ENCODE measurements at places on chromosomes 16 and 17.

GRCh38 chr17:82697808-82698064 is 762 bp downstream of the RAB40B start:
- DNase-seq = no peak

- no peak for DNase-seq
Measured at GRCh38 chr17:61129267-61130254, 270.1 kb upstream of the TBX2 start.

DNA sequence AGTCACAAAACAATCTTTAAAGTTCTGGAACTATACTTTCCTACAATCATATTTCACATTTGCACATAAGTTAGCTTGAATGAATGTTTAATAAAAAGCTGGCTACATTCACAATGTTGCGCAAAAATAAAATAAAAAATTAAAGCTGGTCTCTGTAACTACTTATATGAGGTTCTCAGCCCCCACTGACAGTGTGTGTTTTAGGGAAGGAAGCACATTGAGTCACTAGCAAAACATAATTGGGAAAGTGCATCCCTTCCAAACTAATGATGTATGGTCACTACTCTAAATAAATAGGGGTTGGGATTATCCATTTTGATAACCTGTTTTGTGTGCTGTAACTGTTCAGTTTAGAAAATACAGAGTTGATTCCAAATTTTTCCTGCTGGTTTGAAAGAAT is 251.9 kb downstream of the IRX3 start:
- no peak for DNase-seq

GRCh38 chr16:75307506-75307905 is 56.1 kb upstream of the BCAR1 start:
- DNase-seq = no peak

GRCh38 chr17:48993951-48994350 is 3.2 kb upstream of the IGF2BP1 start:
- DNase-seq = no peak

GRCh38 chr17:10125531-10126275 is 72.7 kb downstream of the GAS7 start:
- DNase-seq = no peak

DNA sequence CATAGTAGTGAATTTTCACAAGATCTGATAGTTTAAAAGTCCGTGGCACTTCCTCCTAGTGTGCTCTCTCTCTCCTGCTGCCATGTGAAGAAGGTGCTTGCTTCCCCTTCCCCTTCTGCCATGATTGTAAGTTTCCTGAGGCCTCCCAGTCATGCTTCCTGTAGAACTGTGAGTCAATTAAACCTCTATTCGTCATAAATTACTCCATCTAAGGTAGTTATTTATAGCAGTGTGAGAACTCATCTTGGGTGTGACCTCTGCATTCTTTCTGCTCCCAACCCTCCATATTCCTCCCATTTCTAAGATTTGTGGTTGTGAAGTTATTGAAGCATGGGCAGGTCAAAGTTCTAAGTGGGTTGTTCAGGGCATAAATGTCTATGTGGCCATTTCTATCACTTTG is 62.1 kb upstream of the ADAMTS18 start:
- DNase-seq = no peak

Data from spinal cord (tissue), 10 donors.